Iris pigment epithelial cell (primary cell): ENCODE measurements at places on chromosomes 11 and 22.

DNA sequence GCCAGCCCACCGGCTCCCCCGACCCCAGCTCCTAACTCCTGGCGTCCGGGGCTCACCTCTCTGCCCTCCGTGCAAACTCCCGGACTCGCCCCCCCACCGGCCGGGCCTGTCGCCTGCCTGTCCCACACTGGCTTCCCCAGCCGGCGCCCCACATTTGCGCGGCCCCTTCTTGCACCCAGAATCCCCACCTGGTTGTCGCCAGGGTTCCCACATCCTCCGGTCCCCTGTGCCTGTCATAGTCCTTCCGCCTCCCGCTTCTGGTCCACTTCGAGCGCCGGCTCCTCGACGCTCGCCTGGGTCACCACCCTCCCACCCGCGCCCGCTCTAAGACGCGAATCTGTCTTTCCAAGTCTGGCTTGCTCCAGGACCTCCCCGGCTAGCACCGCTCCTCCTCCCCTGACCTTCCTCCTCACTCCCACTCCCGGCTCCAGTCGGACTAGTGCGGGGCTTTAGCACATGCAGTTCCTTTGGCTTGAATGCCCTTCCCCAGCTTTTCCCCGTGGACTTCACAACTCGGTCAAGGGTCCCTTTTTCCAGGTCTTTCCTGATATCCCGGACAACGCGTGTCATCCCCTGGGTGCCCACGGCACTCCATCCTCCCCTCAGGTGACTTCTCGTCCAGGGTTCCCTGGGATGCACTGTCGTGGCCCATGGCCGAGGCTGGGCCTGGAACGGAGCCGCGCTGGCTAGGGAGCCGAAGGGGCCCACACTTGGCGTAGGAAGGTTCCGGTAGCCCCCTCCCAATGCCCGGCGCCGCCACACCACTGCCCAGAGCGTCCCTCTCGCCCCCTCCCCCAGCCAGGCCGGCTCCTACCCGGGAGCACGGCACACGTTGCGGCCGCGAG lies 635 bp downstream of the SCARF2 start:
- DNase-seq, result peak; percentile 27

GRCh38 chr22:42743501-42743991 lies 22.9 kb upstream of the A4GALT start:
- no peak for DNase-seq

GRCh38 chr11:84819128-84819527 lies 808.0 kb downstream of the DLG2 start:
- peak; percentile 9 for DNase-seq

- no peak for DNase-seq
Observed at GRCh38 chr11:106523171-106523570, 445.7 kb downstream of the AASDHPPT start.

DNA sequence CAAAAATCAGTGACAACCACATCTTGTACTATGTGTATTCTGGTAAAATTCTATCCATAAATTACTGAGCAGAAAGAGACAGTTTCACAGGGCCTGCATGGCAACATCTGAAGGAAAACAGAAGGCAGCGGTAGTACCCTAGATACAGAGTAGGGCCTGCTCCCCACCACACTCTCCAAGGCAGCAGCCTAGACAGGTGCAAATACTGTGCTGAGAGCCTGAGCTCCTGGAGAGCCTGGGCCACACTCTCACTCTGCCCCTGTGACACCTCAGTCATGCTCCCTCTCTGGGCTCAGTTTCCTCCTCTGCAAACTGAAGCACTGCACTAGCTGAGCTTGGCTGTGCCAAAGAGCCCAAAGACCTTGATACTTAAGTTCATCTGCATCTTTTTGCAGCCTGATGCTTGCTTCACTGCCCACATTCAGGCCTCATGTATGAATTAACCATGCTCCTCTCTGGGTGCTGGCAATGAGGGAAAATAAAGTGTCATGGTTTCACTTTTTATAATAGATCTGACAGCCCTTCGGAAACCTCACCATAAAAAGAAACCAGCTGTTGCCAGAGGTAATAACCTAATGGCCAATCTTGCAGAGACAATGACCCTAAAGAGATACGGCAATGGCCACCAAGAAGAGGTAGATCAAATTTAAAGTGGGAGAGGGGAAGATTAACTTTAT lies 104.7 kb downstream of the PLEKHA7 start:
- DNase-seq, result no peak

DNA sequence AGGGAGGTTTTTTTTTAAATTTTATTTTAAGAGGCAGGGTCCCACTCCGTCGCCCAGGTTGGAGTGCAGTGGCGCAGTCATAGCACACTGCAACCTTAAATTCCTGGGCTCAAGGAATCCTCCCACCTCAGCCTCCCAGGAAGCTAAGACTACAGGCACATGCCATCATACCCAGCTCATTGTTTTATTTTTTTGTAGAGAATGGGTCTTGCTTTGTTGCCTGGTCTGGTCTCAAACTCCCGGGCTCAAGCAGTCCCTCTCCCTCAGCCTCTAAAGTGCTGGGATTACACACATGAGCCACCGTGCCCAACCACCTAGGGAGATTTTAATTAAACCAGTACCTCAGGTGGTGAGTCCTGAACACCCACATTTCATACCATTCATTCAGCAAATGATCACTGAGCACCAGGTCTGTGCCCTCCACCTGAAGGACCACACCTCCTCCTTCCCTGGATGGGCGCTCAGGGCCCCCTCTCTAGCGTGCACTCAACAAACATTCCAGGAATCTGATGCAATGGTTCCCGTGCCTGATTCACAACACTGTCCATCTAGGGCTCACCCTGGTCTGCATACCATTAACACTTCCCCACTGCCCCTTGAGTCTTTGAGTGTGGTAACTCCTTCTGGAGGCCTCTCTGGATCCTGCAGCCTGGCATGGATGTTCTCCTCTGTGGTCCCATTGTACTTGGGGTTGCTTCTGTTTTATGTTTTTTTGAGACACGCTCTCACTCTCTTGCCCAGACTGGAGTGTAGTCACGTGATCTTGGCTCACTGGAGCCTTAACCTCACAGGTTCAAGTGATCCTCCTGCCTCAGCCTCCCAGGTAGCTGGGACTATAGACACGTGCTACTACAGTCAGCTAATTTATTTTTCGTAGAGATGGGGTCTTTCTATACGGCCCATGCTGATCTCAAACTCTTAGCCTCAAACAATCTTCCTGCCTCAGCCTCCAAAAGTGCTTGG lies 9.6 kb upstream of the MYH9 start:
- peak; percentile 78 for DNase-seq

DNA sequence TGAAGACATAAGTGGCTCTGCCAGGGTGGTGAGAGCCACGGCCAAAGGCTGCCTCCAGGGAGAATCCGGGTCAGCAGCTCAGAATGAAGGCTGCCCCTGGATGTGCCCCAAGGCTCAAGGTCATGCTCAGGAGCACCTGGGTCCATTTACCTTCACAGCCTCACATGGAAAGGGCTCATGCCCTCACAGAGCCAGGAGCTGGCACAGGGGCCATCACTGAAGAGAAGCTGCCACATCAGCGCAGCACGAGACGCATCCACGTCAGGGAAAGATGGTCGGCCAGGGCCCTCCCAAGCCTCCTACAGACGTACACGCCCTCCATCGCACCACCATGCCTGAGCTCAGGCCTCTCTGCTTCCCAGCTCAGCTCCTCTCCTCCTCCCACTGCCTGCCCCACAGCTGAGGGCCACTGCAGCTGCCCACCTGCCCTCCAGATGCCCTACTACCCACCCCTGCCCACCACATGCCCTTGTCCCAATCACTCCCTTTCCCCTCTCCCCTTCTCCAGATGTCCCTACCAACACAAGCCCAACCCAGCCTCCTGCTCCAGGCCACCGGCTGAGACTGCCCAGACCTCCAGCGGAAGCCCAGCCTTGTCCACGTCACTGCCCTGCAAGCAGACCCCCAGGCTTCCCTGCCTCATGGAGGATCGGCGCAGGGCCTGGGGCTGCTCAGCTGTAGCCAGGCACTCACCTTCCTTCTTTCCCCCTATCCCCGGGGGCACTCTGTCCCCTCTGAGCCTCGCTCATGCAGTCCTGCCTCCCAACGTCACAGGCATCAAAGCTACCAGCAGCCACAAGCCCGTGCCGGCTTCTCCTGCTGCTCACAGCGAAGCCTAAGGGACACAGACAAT lies 144.1 kb downstream of the SHANK2 start:
- no peak for DNase-seq

- DNase-seq, result no peak
Observed at GRCh38 chr11:134644476-134645456, 232.7 kb upstream of the B3GAT1 start.

DNA sequence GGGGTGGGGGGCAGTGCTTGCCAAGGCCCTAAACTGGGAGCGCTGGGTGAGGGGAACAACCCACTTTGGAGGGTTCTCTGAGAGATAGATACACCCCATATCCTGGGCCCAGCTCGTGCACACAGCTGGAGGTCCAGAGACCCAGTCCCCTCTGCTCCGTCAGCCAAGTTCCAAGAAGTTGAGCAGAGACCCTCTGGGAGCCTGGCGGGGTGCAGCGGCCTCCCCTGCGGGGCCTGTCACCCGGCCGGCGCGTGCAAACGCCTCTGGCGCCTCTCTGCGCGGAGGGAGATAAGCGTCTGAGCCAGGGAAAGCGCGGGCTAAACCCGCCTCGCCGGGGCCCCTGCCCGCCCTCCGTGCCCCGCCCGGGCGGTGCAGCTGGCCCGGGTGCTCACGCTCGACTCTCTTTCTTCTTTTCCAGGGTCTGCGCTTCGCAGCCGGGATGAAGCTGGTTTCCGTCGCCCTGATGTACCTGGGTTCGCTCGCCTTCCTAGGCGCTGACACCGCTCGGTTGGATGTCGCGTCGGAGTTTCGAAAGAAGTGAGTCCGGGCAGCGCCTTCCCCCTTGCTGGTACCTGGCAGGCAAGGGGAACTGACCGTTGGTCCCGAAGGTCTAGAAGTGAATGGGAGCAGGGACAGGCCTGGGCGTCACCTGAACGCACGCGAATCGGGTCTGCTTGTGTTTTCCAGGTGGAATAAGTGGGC lies 540 bp downstream of the ADM start:
- DNase-seq, result no peak

- DNase-seq, result peak; percentile 11
Observed at GRCh38 chr11:64152841-64153691, 12.8 kb downstream of the MACROD1 start.

GRCh38 chr11:100066399-100066798 lies 620.7 kb upstream of the ARHGAP42 start:
- no peak for DNase-seq

DNA sequence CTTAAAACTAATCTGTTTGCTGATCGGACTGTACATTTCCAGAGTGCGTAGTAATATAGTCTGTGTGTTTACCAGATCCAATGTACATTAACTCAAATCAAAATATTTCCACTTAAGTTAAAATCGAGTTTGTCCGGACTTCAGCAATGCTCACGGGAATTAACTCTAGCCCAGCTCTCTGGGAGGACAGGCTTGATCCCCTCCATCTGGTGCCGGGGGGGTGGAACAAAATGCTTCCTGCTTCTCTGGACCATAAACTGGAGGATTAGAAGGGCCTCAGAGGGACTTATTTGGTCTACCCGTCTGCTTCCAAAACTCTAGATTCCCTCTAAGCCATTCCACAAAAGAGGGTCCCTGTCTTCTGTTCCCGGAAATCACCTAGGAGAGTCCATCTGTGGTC lies 511.2 kb downstream of the BUD13 start:
- DNase-seq, result no peak

- DNase-seq, result no peak
Observed at GRCh38 chr22:30943368-30943767, 25.2 kb downstream of the MORC2 start.

DNA sequence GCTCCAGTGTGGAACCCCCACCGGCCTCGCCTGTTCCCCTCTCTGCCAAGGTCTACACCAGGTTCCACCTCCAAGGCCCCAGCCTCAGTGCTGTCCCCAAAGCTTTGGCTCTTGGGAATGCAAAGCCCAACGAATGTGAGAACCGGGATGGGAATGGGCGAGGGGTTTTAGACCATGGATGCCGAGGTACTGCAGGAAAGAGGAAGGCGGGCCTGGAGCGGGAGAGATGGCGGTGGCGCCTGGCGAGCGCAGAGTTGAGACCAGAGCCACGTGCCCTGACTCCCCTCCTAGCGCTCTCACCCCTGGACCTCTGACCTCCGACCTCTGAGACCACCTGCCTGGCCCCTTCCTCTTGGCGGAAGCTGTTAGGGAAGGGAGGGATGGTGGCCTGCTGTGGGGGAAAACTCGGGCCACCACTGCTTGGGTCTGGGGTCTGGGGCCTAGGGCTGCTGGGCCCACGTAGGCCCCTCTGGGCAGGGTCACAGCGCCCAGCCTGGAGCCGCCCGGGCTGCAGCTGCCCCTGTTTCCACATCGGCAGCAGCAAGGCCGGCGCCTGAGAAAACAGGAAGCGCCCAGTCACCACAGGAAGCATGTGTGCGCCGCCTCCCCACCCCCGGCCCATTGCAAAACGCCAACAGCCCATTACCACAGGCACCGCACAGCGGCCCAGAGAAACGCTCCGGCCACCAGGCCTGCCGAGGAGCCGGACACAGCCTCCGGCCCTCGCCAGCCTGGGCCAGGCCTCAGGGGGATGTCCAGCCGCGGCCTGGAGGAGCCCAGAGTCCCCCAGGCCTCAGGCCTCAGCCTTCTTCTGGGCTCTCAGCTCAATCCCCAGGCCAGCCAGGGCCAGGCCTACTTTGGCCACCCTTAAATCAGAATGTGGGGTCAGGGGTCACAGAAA lies 13.8 kb upstream of the SLC39A13 start:
- DNase-seq, result peak; percentile 92

DNA sequence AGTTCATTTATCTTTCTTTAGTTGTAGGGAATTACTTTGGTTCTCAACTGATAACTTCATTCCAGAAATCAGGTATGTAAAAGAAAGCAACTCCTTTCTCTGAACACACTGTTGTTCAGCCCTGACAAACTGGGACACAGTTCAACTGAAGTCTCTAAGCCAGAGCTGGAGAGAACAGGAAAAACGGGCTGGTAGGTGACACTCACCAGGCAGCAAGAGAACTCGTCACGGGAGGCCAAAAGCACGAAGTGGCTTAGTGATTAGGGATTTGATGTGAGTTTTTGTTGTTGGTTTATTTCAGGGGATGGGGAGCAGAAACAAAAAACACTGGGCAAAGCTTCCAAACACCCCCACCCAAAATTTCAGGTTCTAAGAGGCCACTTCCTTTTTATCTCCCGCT lies 54.1 kb downstream of the MYH9 start:
- DNase-seq, result no peak

DNA sequence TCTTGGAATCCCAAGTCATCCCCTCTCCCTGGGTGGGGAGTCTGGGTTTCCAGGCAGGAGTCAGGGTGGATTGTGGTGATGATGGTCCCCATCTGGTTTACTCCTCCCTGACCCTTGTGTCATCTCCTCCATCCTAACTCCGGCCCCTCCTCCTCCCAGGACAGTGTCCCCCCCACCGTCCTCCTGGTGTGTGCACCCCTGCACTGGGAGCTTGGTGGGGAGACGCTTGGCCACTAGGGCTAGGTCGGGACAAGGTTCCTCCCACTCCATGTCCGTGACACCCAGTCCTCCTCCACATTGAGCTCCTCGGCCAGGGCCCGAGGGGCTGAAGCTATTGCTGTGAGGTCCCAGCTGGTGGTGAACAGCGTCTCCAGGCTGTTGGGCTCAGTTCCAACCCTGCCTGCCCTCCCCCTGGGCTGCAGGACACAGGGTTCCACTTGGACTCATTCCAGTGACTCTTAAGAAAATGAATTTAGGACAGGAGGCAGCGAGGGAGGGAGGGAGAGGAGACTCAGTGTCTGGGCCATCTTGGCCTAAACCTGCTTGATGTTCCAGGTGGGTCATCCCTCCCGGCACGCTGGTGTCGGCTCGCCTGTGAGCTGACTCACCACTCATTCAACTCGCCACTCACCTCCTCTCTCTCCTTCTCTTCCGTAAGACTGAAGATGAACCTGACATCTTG lies 433.2 kb downstream of the TBC1D22A start:
- no peak for DNase-seq
